Renal pelvis (tissue), 12 donors: ENCODE measurements at places on chromosomes 7 and 10. TPM values are rescaled to one million over a fixed set of nuclear protein-coding genes. Genes with fewer than 3 reads are reported as not detected.

- DNase-seq: no peak
These were observed 591.8 kb downstream of the SUGCT start for GRCh38 chr7:40726559-40726958.

The SPDYE2 gene
- polyA plus RNA-seq: 2.6 TPM

- no peak for DNase-seq
These were observed 135.6 kb downstream of the TMEM168 start for GRCh38 chr7:112654322-112655216.

The LIPN gene
- polyA plus RNA-seq: not detected

- no peak for DNase-seq
These were observed 95.9 kb downstream of the FANK1 start for GRCh38 chr10:125992254-125992653.

DNA sequence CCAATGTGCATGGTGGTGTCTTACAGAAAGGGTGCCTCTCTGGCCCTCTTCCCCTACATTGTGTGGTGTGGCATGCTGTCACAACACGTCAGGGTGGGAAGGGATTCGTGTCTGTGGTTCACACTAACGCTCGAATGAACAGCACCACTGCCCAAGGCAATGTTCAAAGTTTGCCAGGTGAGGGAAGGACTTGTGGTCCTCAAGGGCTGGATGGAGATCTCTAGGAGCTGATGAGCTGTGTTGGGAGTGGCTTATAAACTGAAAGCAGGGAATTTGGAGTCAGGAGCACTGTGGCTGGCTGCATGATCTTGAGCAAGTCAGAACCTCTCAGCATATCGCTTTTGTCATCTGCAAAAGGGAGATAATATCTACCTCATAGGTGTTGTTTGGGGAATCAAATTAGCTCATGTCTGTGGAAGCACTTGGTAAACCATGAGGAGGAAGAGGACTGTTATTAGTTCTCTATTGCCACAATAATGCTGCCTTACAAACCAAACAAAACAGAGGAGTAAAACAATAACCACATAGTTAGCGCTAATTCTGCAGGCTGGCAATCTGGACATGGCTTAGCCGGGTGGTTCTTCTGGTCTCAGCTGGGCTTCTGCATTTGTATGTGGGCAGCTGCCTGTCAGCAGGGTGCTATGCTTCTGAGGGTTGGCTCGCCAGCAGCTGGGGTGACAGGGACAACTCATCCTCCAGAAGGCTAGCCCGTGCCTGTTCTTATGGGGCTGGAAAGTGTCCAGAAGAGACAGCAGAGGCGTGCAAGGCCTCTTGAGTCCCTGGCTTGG is 22.9 kb upstream of the C10orf105 start:
- no peak for DNase-seq

GRCh38 chr10:131814567-131815265 is 86.1 kb upstream of the PPP2R2D start:
- no peak for DNase-seq

The CDCA7L gene
- 48.9 TPM for polyA plus RNA-seq

The CALHM1 gene
- 0.06 TPM for polyA plus RNA-seq

DNA sequence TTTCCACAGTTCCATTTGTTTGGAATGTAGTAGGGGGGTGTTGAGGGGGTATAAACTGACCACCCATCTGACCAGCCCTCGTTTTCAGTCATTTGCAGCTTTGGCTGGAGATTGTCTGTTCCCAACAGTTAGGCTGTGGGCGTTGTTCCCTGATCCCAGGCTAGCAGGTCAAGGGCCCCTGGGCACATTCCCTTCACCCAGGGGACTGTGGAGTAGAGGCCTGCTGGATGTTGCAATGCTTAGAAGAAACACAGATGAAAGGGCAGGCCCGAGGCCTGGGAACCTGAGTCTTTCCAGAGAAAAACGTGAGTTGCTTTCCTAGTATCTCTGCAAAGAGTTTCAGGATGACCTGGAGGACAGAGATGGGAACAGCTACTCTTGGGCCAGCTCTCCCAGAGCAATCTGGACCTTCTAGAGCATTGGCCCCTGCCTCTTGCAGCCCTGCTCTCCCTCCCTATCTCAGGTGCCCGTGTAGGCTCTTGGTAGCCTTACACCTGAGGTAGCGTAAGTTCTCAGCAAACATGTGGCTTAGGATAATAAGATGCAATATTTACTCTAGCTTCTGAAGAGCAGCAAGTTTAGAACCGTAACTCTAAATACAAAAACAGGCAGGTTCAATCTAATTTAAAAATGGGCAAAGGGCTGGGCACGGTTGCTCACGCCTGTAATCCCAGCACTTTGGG is 99.4 kb upstream of the EFCAB10 start:
- DNase-seq: no peak

DNA sequence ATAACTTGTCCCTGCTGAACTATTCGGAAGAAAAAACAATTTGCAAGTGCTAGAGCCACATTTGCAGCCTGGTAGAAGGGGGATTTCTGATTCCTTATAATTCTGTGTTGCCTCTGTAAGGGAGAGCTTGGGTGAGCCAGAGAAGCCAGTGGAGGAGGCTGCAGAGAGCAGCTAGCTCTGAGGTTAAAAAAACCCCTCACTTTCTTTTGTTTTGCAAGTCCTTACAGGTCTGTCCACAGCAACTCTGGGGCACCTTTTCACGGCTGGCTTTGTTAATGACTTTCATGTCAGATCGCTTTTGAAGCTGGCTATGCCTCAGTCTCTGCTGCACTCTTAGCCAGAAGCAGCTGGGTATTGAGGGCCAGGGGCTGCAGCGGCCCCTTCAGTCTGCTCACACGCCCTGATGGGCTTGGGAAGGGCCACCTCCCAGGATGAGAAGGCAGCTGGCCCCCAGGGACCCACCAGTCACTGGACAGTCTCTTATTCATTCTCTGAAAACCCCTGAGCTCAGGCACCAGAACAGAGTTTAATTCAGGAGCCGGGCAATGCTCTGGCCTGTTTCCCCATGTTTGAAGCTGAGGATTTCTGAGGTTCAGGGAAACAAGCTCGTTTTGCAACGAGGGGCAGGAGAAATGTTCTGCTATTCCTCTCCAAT is 30.9 kb downstream of the TRIM8 start:
- DNase-seq: no peak

DNA sequence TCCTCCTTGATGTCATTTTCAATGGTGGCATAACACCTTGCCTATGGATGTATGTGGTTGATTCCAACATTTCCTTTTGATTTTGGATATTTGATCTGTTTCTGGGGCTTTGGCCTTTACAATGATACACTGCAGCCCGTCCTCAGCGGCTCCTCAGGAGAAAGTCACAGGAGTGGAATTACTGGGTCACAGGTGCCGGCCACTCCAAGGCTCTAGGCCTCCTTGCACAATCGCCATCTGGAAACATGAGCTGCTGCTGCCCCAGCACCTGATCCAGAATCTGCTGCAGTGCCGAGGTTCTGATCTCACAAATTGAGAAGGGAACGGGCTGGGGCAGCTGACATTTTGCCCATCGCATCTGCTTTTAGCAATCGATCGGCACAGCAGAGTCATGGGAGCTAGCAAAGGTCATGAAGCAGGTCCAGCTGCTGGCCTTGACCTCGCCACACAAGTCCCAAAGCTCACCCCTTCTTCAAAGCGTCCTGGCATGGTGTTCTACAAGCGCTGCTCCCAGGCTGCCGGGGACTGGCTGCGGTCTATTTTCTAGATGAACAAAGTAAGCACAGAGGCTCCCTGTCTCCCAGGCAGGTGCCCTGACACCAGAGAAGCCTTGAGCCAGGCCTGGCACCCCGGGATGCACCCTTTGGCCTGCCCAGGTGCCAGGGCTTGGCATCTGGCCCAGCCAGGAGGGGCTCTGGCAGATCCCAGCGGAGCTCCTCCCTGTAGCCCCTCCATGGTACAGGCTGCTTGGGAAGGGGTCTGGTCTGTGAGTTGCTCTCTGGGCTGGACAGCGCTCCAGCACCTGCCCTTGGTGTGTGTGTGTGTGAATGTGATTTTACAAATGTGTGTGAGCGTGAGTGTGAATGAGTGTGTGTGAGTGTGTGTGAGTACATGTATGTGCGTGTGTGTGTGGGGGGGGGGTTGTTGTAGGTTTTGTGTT is 201.8 kb downstream of the GLRX3 start:
- no peak for DNase-seq
